ENCODE measurements at places on chromosomes 7 and 10.
A peak's percentile ranks its signal among the peaks of the same experiment; 100 is the strongest.

DNA sequence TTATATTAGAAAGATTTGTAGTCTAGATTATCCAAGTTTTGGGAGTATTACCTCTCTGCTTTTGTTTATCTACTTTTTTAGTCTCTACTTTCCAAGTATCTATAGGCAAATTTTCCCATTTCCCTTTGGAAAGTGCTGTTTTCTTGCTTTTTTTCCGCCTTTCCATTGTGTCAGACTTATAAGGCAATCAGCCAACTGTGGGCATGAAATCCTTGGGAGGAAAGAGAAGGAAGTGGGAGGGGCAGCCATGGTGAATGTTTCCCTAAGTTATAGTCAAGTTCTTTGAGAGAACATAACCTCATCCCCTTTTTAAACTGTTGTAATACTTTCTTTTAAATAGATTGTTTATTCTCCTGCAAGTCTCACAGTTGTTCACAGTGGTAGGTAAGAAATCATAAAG is 52.6 kb downstream of the PTEN start:
- DNase-seq: no peak

DNA sequence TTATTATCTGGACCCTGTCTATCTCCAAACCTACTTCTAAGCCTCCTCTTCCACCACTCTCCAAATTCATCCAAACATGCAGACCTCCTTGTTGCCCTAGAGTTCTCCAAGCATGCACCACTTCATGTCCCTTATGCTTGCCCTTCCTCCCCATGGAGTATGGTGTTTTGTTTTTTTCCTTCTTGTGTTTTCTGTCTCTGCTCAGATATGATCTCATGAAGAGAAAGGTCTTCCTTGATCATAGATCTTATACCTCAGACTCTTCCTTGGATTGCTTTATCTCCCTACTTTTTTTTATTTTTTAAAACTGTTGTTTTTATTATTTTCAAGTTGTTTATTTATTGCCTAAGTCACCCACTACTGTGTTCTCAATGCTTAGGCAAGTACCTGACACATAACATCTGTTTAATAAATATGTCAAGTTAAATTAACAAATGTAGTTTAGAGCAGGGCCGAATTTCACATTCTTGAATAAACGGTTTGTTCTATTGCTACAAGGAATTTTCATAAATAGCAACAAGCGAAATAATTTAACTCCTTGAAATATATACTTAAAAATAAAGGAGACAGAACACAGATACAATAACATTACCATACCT is 84.5 kb downstream of the HGF start:
- DNase-seq: no peak

GRCh38 chr7:91569728-91570457 is 305.7 kb downstream of the FZD1 start:
- DNase-seq: peak; percentile 43

- peak; percentile 64 for DNase-seq
Observed at GRCh38 chr10:35635576-35635975, 6.5 kb downstream of the FZD8 start.

GRCh38 chr7:25409897-25410636 is 181.8 kb upstream of the NPVF start:
- no peak for DNase-seq

- DNase-seq: no peak
Observed at GRCh38 chr7:108314551-108314950, 141.7 kb downstream of the NRCAM start.

GRCh38 chr7:9120331-9120730 is 686.9 kb downstream of the NXPH1 start:
- DNase-seq: no peak

GRCh38 chr10:14080795-14081194 is 249.9 kb downstream of the FRMD4A start:
- no peak for DNase-seq

DNA sequence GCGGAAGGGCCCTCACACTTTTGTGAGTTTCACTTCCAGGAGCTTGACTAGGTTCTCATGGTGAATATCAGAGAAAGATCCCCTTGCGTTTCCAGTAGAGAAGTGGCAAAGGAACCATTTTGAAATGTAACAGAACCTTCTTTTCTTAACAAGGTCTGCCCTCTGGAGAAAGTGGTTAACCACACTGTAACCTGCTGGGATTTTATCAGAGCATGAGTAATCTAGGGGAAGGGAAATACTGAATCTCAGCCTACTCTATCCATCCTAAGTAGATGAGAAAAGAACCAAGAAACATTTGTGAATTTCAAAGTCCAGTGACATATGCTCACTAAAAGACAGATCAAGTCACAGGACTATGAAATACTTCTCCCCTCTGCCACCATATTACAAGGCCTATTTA is 235.5 kb downstream of the ZEB1 start:
- peak; percentile 38 for DNase-seq

DNA sequence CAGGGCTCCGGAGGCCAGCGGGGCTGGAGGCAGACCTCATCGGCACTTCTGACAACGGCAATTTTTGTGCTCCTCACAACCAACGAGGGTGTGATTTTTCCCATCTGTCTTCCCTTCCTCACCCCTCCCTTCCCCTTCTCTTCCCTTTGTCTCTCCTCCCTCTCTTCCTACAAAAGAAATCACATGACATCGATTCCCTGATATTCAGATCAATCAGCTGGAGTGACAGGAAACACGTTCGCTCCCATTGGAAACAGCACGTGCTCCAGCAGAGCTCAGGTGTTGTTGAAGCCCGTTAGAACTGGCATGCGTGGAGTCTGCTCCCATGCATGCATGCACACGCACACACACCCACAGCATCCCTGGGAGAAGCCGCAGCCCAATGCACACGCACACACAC is 222.4 kb downstream of the PTPRN2 start:
- no peak for DNase-seq

- DNase-seq: no peak
Observed at GRCh38 chr10:13792006-13792405, 205.2 kb downstream of the PRPF18 start.

GRCh38 chr7:18508443-18509427 is 13.2 kb downstream of the HDAC9 start:
- peak; percentile 95 for DNase-seq

DNA sequence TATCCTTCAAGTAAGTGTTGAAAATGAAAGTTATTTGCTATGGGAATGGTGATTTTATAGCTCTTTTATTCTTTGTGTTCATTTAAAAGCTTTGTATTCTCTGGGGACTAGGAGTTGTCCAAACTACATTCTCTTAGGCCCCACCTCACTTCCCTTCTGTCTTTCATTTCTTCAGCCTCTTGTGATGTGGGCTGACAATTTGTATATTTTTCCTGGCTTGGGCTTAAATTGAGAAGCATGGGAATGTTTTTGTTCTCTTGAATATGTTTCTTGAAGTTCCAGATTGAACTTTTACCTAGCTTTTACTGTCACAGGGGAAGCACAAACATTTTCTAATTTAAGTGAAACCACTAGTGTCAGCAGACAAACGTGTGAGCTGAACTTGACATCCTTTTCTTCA is 27.9 kb downstream of the BBS9 start:
- peak; percentile 59 for DNase-seq

DNA sequence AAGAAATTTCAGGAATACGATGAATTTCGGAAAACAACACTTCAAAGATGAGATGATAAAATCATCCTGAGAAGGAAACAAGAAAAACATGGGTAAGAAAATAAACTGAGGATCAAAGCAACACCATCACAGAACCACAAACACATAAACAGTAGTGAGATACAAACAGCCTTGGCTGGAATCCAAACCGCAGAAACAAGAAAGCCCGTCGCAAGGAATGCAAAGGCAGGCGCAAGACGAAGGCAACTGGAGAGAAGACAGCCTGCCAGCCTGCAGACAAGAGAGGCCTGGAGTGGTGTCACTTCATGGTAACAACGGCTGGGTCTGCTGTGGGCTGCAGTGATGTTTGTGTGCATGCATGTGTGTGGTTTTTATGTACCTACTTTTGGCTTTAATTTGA is 61.8 kb upstream of the DRGX start:
- DNase-seq: peak; percentile 13

DNA sequence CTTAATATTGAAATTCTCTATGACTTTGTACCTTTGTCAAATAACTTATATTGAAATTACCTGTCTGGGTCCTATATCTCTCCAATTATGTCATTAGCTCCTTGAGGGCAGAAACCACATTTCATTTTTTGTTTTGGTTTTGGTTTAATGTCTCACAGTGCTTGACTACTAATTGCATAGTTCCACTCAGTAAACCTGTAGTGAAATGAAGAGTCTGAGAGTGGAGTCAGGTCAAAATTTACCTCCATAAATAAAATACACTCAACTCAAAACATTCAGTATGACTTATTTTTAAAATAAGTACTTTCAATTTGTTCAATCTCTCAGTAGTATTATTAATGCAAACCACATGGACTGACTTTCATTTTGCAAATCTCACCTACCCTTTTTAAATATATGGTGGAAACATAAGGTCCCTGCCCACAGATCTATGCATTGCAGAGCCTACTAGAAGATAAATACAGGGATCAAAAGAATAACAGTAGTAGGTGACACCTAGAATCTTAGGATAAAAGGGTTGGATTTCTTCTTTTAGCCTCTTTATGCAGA is 32.5 kb downstream of the PDE1C start:
- DNase-seq: no peak

GRCh38 chr7:108086546-108086945 is 43.6 kb downstream of the LAMB4 start:
- DNase-seq: peak; percentile 79

DNA sequence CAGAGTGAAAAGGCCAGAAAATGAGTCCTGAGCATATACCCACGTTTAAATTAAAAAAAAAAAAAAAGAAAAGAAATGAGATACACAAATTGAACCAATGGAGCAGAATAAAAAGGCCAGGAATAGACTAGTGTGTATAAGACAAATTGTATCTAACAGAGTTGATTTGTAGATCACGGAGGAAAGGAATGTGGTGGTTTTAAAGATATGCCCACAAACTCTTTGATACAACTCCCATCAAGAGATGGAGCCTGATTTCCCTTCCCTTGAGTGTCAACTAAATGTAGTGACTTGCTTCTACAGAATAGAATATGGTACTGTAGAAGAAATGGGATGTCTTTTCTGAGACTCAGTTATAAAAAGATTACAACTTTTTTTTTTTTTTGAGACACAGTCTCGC is 10.4 kb downstream of the SYPL1 start:
- DNase-seq: no peak

GRCh38 chr7:36001546-36001945 is 151.5 kb upstream of the EEPD1 start:
- DNase-seq: no peak

- no peak for DNase-seq
Observed at GRCh38 chr7:77290425-77290824, 90.8 kb upstream of the FGL2 start.
